ENCODE measurements at places on chromosomes 5 and 9. TPM values are rescaled to one million over a fixed set of nuclear protein-coding genes. Genes with fewer than 3 reads are reported as not detected.

DNA sequence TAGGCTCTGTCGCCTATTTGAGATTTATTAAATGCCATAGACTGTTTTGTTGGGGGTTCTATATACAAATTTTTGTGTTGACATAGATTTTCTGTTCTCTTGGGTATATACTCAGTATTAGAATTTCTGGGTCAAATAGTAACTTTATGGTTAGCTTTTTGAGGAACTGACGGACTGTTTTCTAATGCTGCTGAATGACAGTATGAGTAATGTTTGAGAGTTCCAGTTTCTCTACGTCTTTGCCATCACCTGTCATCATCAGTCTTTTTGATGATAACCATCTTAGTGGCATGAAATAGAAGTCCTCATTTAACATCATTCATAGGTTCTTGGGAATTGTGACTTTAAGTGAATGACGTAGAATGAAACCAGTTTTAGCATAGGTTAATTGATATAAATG lies 60.1 kb downstream of the CCDC171 start:
- no peak for DNase-seq

Gene LCP2
- total RNA-seq, result not detected

GRCh38 chr9:103397868-103398600 lies 402.9 kb downstream of the CYLC2 start:
- peak; percentile 60 for DNase-seq

DNA sequence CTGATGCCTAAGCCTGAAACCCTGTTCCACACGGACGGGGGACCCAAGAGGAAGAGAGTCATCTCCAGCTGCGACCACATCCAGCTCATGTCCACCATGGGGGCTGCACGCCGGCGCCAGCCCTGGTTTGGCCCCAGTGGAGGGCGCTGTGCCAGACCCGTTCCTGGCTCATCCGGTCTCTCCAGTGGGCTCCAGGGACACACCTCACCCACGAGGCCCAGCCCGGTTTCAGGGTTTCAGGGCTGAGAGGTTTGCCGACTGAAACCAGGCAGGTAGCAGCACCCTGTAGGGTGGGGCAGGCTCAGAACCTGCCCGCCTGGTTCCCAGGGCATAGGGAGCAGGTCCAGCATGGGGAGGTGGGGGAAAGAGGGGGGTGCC lies 71.4 kb upstream of the STXBP1 start:
- DNase-seq, result peak; percentile 65

GRCh38 chr5:40945111-40945510 lies 35.8 kb downstream of the C7 start:
- DNase-seq, result no peak

Gene SEMA6A
- 0.99 TPM for total RNA-seq

- DNase-seq, result no peak
Measured at GRCh38 chr5:151267491-151268260, 14.7 kb downstream of the GM2A start.

Gene PSAT1
- total RNA-seq, result 56.8 TPM

DNA sequence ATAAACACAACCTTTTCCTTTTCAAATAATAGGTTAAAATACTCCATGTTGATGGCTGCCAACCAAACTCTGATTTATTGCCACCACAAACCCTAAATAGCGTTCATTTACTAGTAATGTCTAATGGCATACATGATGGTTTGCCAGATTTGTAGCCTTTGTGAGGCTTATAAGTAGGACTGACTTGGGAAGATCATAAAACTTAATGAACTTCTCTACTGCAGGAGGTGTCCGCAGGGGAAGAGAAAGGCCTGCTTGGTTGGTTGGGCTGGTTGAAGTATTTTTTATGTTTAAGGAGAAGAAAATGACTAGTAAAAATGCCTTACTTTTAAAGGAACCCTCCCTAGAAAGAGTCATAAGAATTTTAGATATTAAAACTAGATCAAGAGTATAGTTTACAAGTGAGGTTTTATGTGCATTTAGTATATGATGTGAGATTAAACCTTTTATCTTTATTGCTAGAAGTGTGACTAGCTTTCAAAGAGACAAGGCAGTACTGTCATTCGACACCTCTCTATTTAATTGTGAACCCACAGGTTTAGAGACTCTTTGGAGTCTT lies 5.0 kb downstream of the PBX3 start:
- no peak for DNase-seq

Gene GRIN1
- total RNA-seq, result 0.39 TPM

GRCh38 chr9:127588740-127589506 lies 23.2 kb upstream of the STXBP1 start:
- no peak for DNase-seq

Gene PTGR1
- total RNA-seq, result 39.8 TPM

Gene LHX3
- not detected for total RNA-seq

Gene TNFSF15
- 5.2 TPM for total RNA-seq

GRCh38 chr5:137622850-137623249 lies 113.0 kb downstream of the KLHL3 start:
- DNase-seq, result no peak

Data from HT-29 (cell line).